NCI-H187 (cell line): ENCODE measurements at places on chromosomes 13 and 19.

- no peak for DNase-seq
Observed at GRCh38 chr13:32754179-32754578, 167.9 kb downstream of the PDS5B start.

DNA sequence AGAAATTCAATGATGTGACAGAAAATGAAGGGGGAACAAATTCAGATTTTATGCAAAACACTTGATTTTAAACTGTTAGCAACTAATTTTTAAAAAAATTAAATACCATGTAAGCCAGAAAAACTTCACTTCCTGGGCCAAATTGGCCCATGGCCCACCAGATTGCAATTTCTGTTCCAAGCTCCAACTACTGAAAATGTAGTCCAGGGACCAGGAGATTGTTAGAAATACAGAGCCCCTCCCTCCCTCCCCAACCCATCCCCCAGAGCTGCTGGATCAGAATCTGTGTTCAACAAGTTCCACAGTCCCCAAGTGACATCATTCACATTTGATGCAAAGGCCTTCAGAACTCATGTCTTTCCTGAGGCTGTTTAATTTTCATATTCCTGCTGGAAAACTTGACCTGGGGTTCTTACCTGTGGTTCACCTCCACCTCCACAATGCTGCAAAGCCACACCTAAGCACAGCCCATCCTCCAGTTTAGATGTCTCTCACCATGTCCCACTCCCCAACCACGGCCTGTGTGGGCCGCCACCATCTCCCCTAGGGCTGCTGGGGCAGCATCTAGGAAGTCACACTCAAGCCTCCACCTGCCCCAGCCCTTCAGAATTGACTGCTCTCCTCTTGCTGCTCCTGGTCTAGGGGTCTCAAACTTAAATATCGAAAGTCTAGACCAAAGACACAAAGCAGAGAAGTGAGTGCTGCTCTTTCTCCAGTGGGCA lies 482.0 kb downstream of the UQCRFS1 start:
- no peak for DNase-seq

DNA sequence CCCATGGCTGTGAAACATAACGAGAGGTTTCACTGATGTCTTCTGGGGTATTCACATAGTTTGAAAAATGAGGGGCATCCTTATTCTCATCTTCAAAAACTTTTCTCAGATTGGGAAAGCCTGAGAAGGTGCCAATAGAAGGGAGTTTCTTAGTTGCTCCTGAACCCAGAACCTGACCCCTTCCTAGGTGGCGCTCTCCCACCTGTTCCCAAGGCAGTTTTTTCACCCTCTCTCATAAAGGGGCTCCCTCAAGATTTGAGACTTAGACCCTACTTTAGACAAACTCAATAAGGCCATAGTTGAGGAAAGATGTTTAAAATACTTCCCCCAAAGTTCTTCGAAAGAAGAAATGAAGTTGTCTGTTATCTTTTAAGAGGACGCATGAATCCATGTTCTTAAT lies 142.2 kb downstream of the FGF9 start:
- DNase-seq = no peak

DNA sequence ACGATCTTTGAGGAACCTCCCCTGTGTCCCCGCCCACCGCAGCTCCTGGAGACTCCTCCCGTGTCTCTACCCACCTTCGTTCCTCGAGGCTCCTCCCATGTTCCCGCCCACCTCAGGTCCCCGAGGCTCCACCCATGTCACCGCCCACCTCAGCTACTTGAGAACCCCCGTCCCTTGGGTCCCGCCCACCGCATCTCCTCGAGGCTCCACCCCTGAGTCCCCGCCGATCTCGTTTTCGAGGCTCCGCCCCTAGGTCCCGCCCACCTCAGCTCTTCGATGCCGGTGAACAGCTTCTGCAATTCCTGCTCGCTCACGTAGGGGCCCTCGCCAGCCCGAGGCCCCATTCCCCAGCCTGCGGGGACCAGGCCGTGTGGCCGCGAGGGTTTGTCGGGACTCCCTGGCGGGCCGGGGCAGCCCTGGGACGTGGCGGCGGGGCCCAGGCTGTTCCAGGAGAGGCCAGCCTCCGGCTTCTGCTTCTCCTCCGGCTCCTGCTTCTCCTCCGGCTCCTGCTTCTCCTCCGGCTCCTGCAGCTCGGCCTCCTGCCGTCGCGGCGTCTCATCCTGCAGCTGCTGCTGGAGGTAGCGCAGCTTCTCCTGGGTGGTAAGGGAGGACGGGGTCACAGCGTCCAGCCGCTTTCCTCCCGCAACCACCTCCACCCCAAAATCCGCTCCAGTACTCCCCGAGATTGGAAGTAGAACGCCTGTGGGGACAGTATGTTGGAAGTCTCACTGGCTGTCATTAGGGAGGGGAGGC lies 16.7 kb downstream of the TSKS start:
- no peak for DNase-seq

- no peak for DNase-seq
Observed at GRCh38 chr19:16281743-16282142, 42.9 kb upstream of the KLF2 start.

GRCh38 chr13:108342369-108343289 lies 73.1 kb downstream of the TNFSF13B start:
- DNase-seq = no peak

DNA sequence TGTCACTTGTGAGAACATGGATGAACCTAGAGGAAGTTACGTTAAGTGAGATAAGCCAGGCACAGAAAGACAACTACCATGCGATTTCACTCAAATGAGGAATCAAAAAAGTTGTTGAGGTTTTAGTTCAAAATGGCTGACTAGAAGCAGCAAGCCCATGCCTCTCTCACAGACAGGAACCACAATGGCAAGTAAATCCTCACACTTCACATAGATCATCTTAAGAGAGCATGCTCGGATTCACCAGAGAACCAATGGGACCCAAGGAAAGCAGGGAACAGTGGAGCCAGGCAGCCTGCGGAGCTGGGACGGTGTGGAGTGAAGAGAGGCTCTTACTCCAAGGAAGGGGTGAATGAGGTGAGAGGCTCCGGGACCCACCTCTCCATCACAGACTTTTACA lies 581.0 kb downstream of the UQCRFS1 start:
- DNase-seq = no peak

DNA sequence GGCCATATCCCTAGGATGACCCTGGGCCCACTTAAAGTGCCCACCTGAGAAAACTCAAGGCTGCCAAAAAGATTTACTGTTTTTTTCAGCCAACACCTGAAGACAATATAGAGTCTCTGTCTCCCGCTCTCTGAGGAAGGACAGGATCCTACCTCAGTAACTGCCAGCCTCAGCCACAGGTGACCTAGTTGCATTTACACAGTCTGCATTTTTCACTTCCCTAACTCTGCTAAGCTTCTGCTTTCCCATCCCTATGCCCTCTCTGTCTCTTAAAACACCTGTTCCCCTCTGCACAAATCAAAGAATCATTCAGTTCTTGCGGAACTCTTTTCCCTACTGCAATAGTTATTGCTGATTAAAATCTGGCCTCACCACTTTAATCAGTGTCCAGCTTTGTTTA lies 609.5 kb downstream of the UQCRFS1 start:
- DNase-seq = no peak

GRCh38 chr13:31903111-31903815 lies 128.3 kb upstream of the FRY start:
- DNase-seq = no peak

GRCh38 chr13:66895780-66896179 lies 334.4 kb downstream of the PCDH9 start:
- DNase-seq = no peak

DNA sequence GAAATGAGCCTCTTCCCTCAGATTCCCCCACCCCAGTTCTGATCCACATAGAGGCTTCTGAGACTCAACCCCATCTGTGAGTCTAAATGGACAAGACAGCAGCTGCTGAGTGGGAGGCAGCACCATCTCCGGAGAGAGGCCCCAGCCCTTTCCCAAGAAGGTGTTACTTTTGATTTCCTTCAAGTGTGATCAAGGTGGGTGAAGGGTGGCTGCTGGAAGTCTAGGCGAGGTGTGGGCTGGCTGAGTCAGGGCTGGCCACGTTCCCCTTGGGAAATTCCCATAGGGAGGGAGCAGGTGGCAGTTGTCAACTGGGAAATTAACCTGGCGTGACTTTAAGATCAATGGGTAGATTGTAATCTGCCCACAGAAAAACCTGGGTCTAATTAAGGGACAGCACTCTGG lies 148.0 kb downstream of the FOXO1 start:
- no peak for DNase-seq

DNA sequence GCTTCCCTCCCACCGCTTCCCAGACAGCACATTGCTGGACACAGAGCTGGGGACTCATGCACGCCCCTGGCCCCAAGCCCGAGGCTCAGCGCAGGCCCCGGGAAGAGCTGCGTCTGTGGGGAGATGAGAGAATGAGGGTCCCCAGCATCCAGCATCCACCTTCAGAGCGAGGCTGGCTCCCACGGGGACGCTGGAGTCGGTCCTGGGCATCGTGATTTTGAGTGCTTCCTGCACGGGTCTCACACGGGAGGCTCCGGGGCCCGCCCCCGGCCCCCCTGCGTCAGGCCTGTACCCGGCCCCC lies 4.7 kb downstream of the NCLN start:
- DNase-seq = no peak

DNA sequence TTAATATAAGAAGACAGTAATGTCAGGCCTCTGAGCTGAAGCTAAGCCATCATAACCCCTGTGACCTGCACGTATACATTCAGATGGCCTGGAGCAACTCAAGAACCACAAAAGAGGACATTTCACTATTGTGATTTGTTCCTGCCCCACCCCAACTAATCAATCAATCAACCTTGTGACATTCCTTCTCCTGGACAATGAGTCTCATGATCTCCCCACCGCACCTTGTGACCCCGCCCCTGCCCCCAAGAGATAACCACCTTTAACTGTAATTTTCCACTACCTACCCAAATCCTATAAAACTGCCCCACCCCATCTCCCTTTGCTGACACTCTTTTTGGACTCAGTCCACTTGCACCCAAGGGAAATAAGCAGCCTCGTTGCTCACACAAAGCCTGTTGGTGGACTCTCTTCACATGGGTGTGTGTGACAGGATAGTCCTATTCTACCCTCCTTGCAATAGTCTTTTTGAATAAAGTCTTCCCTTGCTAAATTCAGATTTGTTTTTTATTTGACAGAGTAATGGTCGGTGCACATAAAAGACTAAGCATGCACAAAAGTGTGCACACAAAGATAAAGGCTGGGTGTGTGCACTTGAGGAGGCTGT lies 14.0 kb downstream of the CD70 start:
- DNase-seq = no peak

DNA sequence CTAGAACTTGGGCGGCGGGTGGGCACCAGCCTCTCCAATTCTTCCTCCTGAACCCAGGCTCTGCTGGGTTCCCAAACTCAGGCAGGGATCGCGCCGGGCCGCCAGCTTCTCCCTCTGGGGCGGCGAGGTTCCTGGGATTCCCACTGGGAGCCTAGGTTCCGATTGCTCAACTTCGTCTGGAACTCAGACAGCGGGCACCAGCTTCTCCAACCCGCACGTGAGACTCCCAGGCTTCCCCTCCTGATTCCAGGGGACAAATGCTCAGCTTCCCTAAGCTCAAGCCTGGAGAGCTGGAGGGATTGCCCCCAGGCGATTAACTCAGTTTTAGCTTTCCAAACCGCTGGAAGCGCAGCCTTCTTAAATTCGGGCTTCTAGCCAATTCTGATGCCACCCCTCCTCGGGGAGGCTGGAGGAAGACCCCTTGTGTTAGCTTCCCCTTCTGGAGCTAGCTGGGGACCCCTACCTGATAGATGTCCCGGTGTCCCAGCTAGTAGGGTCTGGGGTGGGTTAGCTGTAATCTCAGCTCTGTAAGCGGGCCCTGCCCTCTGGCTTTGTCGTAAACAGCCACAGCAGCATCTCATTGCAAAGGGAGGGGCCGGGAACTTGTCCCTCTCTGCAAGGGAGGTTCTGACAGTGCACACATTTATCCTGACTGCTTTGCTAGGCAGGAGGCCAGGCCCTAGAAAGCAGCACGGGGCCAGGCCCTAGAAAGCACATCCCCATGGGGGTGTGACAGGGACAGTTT lies 671 bp downstream of the MCOLN1 start:
- no peak for DNase-seq

DNA sequence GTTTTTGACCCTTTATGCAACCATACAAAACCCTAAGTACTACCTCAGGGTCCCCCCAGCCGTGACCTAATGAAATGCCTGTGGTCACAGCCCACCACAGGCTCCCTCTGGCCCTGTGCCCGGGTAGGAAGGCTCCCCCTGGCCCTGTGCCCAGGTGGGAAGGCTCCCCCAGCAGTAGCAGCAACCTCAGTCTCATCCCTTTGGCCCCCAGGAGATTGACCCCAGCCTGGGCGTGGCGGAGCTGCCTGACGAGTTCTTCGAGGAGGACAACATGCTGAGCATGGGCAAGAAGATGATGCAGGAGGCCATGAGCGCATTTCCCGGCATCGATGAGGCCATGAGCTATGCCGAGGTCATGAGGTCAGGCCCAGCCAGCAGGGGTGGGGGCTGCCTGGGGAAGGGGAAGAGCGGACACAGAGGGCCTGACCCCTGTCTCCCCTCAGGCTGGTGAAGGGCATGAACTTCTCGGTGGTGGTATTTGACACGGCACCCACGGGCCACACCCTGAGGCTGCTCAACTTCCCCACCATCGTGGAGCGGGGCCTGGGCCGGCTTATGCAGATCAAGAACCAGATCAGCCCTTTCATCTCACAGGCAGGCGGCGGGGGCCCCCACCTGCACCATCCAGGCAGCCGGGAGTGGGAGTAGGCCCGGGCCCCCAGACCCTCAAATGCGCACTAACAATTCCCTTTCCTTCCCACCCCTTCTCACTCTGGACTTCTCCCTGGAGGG lies 6.3 kb upstream of the BEST2 start:
- no peak for DNase-seq
